CD4-positive, alpha-beta T cell treated with Interleukin-17A for 4 hours (primary cell): ENCODE measurements at places on chromosomes 16 and 17.

GRCh38 chr16:22674832-22675191, 139.2 kb upstream of the HS3ST2 start:
- DNase-seq = no peak

- no peak for DNase-seq
Observed at GRCh38 chr17:81102352-81102751, 63.0 kb upstream of the PVALEF start.

GRCh38 chr16:73798471-73798870, 498.1 kb upstream of the PSMD7 start:
- no peak for DNase-seq

DNA sequence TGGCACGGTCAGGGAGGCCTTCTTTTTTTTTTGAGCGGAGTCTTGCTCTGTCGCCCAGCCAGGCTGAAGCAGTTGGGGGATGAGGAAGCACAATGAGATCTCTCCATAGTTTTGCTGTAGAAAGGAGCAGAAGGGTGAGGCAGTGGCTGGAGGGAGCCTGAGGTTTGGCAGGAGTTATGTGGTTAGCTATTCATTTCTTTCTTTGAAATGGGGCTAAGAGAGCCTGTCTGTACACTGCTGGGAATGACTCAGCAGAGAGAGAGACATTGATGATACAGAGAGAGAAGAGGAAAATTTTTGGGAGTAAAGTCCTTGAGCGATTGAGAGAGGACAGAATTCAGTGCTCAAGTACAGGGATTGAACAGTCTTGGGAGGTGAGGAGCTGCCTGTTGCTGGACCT, 22.1 kb downstream of the NOS2 start:
- no peak for DNase-seq

DNA sequence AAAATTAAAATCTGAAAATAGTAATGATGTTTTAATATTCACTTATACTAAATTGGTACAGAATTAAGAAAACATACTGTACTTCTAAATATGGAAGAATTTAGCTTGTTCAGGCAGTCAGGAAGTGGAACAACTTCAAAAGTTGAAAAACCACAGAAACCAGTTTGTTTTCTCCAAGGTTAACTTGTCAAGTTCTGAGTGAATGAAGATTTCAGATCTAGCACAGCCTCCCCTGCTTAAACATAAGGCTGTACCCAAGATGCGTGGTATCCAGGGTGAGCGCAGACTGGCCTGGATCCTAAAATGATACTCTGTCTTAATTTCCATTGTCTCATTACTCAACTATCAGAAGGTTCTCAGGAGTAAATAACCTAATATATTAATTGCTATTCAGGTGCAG, 730.7 kb upstream of the KIF2B start:
- no peak for DNase-seq

GRCh38 chr17:80575057-80575875, 30.6 kb downstream of the RPTOR start:
- DNase-seq = peak; percentile 97

- peak; percentile 18 for DNase-seq
Observed at GRCh38 chr17:40533896-40534295, 31.4 kb downstream of the CCR7 start.

- DNase-seq = no peak
Observed at GRCh38 chr17:45677770-45678169, 106.3 kb upstream of the CRHR1 start.

DNA sequence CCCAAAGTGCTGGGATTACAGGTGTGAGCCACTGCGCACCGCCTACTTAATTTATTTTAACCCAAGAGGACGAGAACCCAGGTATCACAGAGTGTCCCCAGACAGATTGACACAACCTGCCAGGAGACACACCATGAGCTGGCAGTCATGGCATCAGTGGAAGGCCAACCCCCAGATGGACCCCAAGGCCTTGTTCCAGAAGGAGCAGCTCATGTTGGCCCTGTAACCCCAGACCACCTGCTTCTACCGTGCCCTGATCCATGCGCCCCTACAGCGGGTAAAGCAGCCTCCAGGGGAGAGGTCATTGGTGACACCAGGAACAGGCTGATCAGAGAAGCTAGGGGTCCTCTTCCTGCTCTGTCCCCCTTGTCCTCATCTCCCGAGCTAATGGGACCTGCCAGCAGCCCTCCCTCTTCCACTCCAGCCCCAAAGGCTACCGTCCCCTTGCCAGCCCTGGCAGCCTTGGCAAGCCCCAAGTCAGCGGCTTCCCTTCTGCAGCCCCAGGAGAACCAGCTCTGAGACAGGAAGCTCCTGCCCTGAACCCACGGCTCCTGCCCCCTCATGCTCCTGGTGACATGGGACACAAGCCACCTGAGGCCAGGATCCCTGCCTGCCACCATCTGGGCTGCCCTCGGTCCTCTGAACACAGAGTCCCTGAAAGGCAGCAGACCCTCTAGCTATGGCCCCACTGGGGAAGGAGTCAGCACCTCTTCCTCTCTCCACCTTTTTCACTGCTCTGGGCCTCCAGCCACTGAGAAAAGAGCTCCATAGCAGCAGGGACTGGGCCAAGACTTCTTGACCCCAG, 6.3 kb downstream of the SULT1A1 start:
- no peak for DNase-seq

DNA sequence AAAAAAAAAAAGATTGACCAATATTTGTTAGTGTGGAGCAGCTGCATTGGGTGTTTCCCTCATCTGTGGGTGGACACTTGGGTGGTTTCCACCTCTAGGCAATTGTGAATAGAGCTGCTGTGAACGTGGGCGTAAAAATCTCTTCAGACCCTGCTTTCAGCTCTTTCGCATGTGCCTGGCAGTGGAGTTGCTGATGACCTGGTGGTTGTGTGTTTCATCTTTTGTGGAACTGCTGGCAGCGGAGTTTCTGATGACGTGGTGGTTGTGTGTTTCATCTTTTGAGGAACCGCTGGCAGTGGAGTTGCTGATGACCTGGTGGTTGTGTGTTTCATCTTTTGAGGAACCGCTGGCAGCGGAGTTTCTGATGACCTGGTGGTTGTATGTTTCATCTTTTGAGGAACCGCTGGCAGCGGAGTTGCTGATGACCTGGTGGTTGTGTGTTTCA, 21.4 kb downstream of the ZC3H18 start:
- DNase-seq = peak; percentile 24

DNA sequence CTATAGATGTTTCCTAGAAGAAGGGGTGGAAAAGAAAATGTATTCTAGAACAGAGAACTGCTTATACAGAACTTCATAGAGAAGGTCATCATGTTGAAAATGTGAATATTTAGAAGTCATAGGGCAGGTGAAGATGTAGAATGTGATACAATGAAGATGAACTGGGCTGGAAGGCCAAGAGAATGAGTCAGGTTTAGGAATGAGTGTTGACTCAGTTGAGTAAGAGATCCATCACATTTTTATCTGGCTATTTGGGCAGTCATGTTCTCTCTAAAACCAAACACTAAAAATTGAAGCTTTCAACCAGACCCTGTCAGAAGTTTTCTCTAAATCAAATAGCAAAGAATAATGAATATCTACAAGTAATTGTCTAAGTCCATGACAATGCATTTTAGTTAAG, 660.5 kb downstream of the KCNJ2 start:
- no peak for DNase-seq

DNA sequence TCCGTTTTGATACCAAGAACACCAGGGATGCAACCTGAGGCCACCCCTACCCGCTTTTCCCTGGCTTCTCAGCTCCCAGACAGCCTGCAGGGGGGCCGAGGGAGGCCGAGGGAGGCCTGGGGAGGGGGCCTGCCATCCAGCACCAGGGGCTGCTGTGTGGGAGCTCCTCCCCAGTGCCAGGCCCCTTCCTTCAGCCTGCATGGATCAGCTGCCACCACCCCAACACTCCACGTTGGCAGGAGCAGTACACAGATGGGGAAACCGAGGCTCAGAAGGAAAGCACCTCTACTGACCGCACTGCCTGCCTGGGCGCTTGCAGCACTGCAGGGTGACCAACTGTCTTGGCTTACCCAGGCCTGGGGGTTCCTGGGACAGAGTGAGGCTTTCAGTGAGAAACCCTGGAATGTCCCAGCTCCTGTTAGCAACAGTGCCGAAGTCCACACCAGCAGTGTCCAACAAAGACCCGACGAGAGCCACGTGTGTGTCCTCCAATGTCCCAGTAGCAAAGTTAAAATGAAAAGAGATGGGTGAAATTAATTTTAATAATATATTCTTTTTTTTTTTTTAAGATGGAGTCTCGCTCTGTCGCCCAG, 5.3 kb upstream of the OSGIN1 start:
- DNase-seq = no peak
